Stimulated activated CD4-positive, alpha-beta T cell treated with anti-CD3 and anti-CD28 coated beads, TNF-alpha, amount 100 ng/mL, for 24 hours (primary cell): ENCODE measurements at places on chromosomes 12 and 14.

DNA sequence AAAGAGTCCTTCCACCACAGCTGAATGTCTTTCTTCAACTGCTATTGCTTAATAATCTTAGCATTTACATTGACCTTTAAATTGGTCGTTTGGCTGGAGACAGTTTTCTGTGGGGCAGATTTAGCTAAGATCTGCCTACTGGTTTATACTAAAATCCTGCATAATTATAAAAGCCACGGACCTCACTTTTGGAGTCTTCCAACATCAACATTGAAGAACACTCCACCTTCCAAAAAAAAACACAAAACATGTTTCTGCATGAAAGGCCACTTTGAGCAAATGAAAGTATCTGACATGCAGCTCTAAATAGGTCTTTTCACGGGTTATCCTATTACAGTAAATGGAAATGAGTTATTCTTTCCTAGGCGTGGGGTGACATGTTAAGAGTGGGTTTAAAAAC is 57.0 kb upstream of the KRR1 start:
- DNase-seq = no peak

DNA sequence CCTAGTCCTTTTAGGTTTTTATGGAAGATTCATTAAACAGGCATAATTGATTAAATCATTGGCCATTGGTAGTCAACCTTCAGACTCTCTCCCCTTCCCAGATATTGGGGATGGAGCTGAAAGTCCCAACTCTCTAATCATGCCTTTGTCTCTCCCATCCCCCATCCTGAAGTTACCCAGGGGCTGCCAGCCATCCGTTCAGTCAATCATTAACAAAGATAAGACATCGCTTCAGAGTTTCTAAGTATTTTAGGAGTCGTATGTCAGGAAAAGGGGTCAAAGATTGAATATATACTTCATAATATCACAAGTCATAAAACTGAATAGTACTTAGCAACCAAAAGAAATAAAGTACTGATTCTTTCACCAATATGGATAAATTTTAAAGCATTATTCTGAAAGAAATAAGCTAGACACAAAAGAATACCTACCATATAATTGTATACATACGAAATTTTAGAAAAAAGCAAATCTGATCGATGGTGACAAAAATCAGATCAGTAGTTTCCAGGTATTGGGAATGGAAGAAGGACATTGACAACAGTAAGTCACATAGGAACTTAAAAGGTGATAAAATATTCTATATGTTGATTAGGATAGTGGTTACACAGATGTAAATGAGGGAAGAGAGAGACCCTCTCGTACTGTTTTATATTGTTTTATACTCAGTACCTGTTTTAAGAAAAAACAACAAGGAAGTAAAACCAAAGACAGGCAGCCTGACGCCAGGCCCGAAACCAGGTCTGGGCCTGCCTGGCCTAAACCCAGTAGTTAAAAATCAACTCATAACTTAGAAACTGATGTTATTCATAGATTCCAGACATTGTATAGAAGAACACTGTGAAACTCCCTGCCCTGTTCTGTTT is 414.4 kb downstream of the DAD1 start:
- DNase-seq = no peak

DNA sequence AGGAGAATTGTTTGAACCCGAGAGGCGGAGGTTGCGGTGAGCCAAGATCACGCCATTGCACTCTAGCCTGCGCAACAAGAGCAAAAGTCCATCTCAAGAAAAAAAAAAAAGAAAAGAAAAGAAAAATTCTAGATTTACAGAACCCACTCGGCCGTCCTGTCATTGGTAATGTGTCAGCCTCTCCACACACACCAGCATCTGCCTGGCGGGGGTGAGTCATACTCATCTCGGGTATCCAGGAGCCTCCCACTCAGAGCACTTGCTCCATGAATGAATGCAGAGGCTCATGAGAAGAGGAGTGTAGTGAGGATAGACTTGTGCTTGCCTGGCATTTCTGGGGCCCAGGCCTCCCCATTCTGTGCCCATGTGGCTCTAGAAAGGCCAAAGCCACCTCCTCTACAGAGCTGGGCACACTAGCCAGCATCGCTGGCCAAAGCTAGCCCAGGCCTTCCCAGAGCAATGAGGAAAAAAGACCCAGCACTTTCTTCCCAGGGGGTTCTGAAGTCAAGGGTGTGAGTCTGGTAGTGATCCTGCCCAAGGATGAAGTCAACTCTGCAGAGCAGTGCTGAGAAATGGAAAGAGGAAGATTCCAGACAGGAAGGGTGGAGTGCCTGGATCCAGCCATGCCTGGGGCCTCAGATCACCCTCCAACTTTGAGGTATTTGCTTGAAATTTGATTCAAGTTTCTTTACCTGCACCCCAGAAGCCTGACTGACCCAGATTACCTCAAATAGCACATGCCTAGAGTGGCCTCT is 31.2 kb upstream of the KLC1 start:
- DNase-seq = peak; percentile 8

DNA sequence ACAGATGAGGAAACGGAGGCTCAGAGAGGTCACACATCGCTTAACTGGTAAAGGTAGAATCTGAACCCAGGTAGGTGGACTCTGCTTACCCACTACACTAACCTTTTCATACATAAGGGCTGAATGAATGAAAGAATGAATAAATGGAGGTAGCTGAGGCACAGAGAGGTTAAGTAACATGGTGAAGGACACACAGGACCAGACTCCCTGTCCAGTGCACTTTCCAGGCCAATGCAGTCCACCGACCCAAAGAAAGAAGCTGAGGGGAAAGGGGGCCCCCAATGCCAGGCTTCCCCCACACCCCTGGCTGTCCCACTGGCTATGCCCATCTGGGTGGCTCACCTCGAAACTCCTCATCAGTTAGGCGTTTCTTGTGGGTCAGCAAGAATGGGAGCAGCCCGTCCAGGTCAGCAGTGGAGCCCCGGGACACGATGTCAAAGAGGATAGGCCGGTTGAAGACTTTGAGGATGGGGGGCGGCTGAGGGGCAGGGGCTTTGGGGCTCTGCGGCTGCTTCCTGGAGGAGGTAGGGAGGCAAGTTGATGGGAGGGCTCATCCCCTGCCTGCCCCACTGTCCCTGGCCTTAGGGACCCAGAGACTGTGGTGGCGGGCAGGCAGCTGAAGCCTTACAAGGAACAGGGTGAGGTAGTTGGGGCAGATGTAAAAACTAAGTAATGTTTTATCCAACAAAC is 25.1 kb downstream of the TRPV4 start:
- DNase-seq = no peak

DNA sequence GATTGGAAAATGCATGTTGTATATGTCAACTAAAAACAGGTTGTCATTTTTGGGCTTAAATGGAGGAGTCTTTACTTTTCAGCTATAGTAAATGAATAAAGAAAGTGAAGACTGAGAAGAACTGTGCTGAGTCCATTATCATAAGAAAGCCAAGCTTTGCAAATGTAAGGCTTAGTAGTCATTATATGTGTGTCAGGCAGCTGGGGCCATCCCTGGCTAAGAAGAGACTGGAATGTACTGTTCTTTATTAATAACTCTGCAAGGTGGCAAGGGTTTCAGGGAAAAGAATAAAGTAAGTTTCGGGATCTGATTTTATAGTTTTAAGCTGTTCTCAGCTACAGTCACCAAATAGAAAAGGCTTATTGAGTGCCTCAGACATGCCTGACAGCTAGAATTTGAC is 48.7 kb downstream of the SRGAP1 start:
- DNase-seq = no peak

DNA sequence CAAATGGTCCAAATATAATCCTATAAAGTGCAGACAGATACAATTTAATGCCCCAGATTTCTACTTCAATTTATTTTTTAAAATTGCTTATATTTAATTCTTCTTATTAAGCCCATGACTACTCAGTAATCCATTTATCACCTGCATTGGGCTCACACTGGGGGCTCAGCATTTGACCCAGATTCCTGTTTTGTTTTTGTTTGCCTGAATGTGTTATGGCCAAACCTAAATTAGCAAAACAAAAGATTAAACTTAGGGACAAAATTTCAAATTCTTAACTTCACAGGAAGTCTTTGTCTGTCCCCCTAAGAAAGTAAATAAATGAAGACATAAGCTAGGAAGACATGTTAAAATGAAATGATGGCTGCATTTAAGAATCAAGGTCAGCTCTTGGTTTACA is 322.3 kb downstream of the RMST start:
- no peak for DNase-seq

GRCh38 chr14:26601856-26602255 is 4.0 kb upstream of the NOVA1 start:
- DNase-seq = no peak

DNA sequence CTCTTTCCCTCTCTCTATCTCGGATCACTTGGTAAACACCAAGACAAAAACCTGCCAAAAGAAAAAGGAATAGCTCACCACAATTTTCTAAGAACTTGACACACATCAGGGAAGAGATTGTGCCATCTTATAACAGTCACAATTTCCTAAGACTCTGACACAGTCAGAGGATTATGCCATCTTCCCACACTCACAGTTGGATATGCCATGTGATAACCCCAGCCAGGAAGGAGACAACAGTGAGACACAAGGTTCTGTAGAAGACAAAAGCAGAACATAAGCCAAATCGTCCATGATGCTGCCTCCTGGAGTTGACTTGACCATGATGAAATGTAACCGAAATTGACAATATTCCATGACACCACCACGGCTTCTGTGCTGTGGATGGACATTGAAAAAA is 2.8 kb upstream of the CLEC9A start:
- DNase-seq = no peak

GRCh38 chr14:100850841-100851585 is 25.1 kb downstream of the MEG3 start:
- DNase-seq = peak; percentile 67

DNA sequence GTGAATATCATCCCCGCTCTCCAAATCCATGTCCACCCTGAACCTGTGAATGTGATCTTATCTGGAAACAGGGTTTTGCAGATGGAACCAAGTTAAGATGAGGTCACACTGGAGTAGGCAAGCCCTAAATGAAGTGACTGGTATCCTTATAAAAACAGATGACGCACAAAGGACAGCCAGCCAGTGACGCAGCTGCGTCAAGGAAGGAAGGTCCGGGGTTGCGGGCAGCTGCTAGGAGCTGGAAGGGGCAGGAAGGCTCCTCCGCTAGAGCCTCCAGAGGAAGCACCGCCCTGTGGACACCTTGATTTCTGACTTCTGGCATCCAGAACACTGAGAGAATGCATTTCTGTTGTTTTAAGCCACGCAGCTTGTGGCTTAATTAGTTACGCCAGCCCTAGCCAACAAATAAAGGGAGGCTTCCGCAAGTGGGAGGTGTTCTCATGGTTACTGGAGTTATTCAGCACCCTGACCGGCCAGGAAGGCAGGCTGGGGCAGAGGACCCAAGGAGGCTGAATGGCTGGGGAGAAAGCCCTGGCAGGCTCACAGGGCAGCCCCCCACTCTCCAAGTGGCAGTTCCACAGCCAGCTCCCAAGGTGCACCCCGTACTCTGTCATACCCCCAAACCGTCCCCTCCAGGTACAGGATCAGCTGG is 127.6 kb upstream of the NCOR2 start:
- DNase-seq = no peak

GRCh38 chr14:85243321-85243720 is 286.6 kb upstream of the FLRT2 start:
- no peak for DNase-seq

GRCh38 chr14:21509432-21510143 is 1.6 kb downstream of the METTL3 start:
- DNase-seq = no peak

DNA sequence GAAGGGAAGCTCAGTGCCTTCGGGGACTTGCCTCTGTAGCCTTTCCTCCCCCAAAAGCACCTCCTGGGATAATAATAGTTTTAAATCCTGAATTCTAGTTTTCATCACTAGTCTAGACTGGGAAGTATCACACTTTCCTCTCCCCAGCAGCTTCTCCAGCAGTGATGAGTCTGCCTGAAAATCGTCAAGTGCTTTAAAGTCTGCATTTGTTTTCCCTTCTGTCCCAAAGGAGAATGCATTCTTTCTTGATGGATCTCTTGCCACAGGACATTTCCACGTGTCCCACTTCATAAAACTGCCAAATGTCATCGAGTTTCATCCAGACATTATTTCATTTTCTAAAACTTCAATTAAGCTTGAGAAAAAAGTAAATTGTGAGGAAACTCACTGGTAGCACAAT is 15.0 kb downstream of the CSRP2 start:
- no peak for DNase-seq

GRCh38 chr12:106154751-106155273 is 16.1 kb upstream of the NUAK1 start:
- no peak for DNase-seq

- no peak for DNase-seq
These were observed 48.7 kb downstream of the DLK1 start for GRCh38 chr14:100775351-100775830.

DNA sequence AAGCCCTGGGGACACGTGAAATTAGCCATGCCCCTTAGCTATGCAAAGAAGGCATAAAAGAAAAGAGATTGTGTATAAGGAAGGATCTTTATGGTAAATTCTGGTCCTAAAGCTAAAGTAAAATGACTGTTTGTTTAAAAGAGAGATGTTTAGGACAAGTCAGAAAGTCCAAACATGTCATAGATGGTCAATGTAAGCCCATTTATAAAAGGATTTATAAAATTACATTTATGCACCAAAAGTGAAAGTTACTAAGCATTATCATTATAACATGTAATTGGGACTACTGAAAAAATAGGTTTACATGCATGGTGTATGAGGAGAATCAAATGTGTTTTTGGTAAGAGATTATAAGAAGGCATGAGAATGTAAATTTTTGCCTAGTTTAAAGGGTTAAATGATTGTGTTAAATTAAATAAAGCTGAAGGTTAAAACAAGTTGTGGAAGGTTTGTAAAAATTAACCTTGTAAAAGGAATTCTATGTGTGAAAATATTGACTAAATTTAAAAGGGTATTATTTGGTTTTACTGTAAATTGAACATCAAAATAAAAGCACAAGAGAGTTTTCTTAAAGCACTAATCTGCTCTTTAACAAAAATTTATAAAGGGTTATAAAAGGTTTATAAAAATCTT is 50.4 kb upstream of the TSPAN8 start:
- no peak for DNase-seq

GRCh38 chr14:22896356-22896755 is 13.3 kb downstream of the REM2 start:
- DNase-seq = no peak

DNA sequence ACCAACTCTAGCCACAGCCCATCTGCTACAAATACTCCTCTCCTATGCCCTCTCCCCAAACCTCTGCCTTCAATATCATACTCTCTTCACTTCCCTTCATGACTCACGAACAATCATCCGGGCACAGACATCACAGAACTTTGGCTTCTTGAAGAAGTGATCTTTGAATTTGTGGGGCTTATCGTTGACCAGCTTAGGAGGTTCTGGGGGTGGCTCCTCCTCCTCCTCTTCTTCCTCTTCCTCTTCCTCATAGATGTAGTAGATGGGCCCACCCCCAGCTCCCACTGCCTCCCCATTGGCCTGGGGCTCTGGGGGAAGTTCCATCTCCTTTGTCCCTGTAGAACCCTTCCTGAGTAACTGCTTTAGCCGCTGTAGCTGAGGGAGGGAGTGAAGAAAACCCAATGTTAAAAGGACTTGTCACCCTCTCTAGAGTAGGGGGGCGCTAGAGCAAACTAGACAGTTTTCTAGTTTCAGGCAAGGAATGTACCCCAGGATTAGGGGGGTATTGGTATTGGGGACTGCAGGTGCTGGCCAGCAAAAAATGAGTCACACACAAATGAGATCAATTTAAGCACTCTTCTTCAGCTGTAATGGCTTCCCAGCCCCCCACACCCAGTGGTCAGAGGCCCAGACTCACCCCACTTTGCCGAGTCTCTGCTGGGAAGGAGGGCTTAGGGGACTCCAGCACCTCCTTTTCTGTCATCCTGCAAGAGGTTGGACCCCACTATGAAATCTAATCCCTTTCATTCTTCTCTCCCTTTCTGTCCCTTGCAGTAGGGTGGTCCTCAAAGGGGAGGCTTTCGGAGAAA is 1.8 kb downstream of the STAC3 start:
- DNase-seq = no peak

GRCh38 chr14:69055125-69055524 is 76.0 kb upstream of the ACTN1 start:
- no peak for DNase-seq
